GM23338 (cell line): ENCODE measurements at places on chromosomes 16 and 17. TPM values are rescaled to one million over a fixed set of nuclear protein-coding genes. Genes with fewer than 3 reads are reported as not detected.

Gene SOX15
- total RNA-seq, result 23.6 and 43.0 TPM in 2 replicates

Gene TSPAN10
- total RNA-seq, result 0.31 and 0.66 TPM in 2 replicates

Gene ABCA5
- 3.1 and 12.2 TPM in 2 replicates for total RNA-seq

Gene SLC2A4
- total RNA-seq, result 10.2 and 13.6 TPM in 2 replicates

Gene KRT33A
- total RNA-seq, result not detected in 2 replicates

Gene HID1
- 6.3 and 8.7 TPM in 2 replicates for total RNA-seq

Gene KRT32
- not detected in 2 replicates for total RNA-seq

DNA sequence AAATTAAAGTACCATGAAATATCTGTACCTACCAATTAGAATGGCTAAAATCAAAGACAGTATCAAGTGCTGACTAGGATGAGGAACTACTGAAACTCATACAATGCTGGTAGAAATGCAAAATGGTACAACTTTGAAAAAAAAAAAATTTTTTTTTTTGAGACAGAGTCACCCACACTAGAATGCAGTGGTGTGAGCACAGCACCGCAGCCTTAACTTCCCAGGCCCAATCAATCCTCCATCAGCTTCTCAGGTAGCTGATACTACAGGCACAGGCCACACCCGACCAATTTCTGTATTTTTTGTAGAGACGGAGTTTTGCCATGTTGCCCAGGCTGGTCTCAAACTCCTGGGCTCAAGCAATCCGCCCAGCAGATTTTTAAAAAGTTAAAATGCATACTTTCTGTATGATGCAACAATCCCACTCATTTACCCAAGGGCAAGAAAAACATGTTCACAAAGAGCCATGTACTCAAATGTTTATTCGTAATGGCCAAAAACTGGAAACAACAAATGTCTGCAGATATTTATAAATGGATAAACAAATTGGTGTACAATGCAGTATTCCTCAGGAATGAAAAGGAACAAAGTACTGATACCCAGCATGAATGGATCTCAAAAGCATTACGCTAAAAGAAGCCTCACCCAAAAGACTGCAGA is 8.7 kb downstream of the SMURF2 start:
- H3K4me1 ChIP-seq, result 0 out of 2 replicates have a peak, but pooled peaks cover 3% of the 10 kb centered on the region
- no peak overlapping the region for H3K4me3 ChIP-seq
- no peak for DNase-seq
- no peak overlapping the region for H3K27ac ChIP-seq
- H3K27me3 ChIP-seq, result no peaks in the 10 kb centered on the region

DNA sequence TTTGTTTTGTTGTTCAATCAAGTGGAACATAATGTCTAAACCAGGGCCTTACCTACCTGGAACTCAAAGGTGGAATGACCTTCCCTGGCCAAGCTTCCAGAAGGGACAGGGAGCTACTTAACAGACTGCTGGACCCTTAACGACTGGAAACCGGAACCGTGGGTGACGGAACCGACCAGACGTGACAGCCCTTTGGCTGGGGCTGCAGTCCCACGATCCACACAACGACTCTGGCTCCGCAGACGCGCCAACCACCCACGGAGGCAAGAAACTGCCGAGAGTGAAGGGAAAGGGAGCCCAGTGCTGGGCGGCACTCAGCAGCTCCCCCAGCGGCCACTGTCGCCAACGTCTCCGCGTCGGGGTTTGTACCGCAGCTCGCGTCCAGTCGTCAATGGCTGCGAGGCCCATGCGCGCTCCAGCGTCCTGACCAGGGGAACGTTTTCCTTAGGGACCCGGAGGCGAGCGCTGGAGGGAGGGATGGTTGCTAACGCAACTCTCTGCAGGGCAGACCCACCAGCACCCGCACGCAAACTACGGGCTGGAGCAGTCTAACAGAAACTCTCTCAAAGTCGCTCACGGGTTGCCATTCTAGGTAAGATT is 5.5 kb upstream of the KIF22 start:
- H3K27me3 ChIP-seq, result peaks cover 9% of the 10 kb centered on the region; the same call in 1 of the 2 replicates
- H3K27ac ChIP-seq, result no peak overlapping the region
- H3K36me3 ChIP-seq, result no peaks in the 10 kb centered on the region
- peak; percentile 97 for DNase-seq
- peak overlapping the region; percentile 51 for H3K4me3 ChIP-seq
- H3K4me1 ChIP-seq, result peaks cover 2% of the 10 kb centered on the region; the same call in 1 of the 2 replicates

GRCh38 chr16:31519759-31520431 is 7.8 kb upstream of the AHSP start:
- no peaks in the 10 kb centered on the region for H3K4me1 ChIP-seq
- H3K27me3 ChIP-seq, result no peaks in the 10 kb centered on the region
- no peaks in the 10 kb centered on the region; the same call in 1 of the 2 replicates for H3K36me3 ChIP-seq
- no peak overlapping the region for H3K4me3 ChIP-seq

DNA sequence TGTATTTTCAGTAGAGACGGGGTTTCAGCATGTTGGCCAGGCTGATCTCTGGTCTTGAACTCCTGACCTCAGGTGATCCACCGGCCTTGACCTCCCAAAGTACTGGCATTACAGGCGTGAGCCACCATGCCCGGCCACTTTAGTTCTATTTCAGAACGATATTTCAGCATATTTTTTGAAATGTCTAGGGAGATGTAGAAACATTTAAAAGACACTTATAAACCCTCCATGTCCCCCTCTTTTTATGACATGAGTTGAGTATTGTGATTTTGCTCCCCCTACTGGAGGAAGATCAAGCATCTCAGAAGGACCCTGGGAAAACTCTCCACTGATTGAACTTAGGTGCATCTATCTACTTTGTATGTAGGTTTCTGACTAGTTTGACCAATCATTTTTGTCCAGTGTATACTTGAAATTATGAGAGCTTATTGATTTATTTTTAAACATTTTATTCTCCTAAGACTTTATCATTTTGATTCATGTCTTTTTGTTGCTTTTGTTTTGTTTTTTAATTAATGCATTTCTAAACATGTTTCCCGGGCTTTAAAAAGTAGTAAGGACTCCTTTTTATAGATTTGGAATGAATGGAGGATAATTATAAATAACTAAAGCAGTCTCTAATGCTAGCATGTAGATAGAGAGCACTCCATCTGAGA is 105.1 kb downstream of the CHD9 start:
- H3K4me1 ChIP-seq, result no peaks in the 10 kb centered on the region
- H3K27me3 ChIP-seq, result no peaks in the 10 kb centered on the region
- H3K27ac ChIP-seq, result no peak overlapping the region
- peaks cover 4% of the 10 kb centered on the region; the same call in 1 of the 2 replicates for H3K36me3 ChIP-seq
- no peak overlapping the region for H3K4me3 ChIP-seq
- DNase-seq, result peak; percentile 79

- no peaks in the 10 kb centered on the region for H3K27me3 ChIP-seq
- no peaks in the 10 kb centered on the region for H3K36me3 ChIP-seq
- peaks cover 13% of the 10 kb centered on the region; the same call in 1 of the 2 replicates for H3K4me1 ChIP-seq
- H3K4me3 ChIP-seq, result no peak overlapping the region
Observed at GRCh38 chr17:77635176-77635575, 323.3 kb upstream of the TNRC6C start.

GRCh38 chr17:42674755-42675347 is 1.9 kb downstream of the PLEKHH3 start:
- no peak overlapping the region for H3K27ac ChIP-seq
- peaks cover 58% of the 10 kb centered on the region for H3K27me3 ChIP-seq
- peak overlapping the region; percentile 92 for H3K4me3 ChIP-seq
- no peaks in the 10 kb centered on the region; the same call in 1 of the 2 replicates for H3K36me3 ChIP-seq
- H3K4me1 ChIP-seq, result peaks cover 41% of the 10 kb centered on the region
- DNase-seq, result peak; percentile 83

DNA sequence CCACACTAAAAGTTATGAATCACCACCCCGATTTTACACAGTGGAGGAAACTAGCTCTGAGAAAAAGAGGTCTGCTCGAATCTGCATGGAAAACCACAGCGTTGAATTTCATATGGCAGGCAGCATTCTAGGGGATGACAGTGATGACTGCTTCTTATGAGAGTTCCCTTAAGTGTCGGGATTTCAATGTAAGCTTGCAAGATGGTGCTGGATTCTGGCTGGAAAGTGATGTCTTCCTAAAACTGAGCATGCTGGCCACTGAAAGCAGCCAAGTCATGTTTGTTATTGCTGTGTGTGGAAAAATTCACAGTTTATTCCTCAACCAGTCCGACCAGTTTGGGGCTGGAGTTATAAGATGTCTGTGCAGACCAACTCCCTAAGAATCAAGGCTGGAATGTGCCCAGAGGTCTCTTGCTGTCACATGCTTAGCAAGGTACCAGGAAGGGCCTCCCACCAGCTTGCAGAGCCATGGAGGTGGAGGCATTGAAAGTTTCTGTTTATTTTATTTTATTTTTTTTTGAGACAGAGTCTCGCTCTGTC is 37.2 kb upstream of the GAN start:
- no peaks in the 10 kb centered on the region for H3K36me3 ChIP-seq
- DNase-seq, result no peak
- no peaks in the 10 kb centered on the region for H3K27me3 ChIP-seq
- no peaks in the 10 kb centered on the region for H3K4me1 ChIP-seq

GRCh38 chr16:22217890-22218730 is 12.0 kb downstream of the EEF2K start:
- H3K4me1 ChIP-seq, result no peaks in the 10 kb centered on the region
- peak; percentile 41 for DNase-seq
- no peaks in the 10 kb centered on the region for H3K36me3 ChIP-seq
- no peak overlapping the region for H3K4me3 ChIP-seq

- DNase-seq, result no peak
- no peak overlapping the region for H3K27ac ChIP-seq
- no peaks in the 10 kb centered on the region for H3K36me3 ChIP-seq
- no peaks in the 10 kb centered on the region for H3K27me3 ChIP-seq
Observed at GRCh38 chr17:80422276-80422675, 7.3 kb downstream of the ENDOV start.

DNA sequence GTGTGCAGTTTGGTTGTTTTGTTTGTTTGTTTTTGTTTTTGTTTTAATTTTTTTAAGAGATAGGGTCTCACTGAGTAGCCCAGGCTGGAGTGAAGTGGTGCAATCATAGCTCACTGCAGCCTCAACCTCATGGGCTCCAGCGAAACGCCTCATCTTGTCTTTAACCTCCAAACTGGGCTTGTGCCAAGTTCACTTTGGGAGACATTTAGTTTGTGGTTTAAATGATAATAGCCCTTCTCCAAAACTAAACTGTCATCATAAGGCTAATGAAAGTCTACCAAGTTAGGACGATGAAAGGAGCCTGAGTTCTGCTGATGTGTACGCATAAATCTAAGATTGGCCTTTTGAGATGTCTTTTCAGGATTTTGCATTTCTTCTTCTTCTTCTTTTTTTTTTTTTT is 6.5 kb upstream of the CARD14 start:
- no peak for DNase-seq
- H3K4me3 ChIP-seq, result no peak overlapping the region
- peaks cover 27% of the 10 kb centered on the region for H3K4me1 ChIP-seq
- no peaks in the 10 kb centered on the region for H3K27me3 ChIP-seq

DNA sequence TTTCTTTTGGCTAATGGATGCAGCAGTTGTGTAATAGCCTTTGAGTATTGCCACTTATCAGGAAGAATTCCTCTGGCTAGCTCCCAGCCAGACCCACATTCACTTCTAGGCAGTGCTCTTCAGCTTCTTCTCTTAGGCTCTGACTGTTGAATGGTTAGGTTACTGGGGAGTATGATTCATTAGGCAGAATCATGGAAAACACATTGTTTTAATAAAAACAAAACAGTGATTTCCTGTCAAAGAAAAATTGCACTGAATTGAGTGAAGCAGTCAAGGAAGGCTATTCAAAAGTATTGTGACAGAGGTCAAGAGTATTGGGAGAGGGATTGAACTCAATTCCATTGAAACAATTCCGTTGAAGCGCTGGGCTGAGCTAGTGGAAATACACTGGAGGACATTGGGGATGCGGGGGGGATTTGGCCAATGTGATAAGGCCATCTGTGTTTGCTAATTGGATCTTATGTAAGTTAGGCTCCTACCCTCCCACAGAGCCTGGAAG is 68.0 kb downstream of the CNTNAP4 start:
- no peaks in the 10 kb centered on the region for H3K36me3 ChIP-seq
- H3K4me3 ChIP-seq, result no peak overlapping the region
- H3K4me1 ChIP-seq, result no peaks in the 10 kb centered on the region
- no peak for DNase-seq

DNA sequence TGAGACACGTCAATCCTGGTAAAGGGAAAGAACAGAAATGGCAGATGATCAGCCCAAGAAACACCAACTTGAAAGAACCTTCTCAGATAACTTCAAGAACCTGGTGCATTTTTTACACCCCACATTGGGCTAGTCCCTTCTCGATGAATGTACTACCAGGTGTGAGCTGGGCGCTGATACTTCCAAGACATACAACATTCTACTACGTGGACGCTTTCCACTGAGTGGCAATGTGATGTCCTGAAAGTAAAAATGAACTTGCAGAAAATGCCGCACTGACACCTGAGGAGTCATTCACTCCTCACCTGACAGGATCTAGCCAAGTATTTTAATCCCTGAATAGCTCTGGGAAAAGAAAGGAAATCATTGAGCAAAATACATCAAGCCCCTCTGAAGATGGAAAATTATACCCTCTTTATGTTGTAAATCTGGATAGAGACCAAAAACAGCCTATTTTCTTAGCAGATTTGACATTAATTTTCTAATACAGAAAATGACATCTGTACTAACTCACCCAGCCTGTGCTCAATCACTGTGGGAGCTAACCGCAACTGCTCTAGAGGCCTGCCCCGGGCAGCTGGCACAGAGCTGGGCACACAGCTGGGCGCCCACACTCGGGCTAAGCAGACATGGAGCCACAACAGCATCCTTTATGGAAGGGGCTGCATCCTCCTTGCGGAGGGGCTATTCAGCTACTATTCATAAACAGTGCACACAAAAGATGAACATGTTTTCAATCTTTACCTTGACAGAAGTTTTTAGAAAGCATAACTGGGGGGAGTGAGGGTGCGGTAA is 16.2 kb downstream of the SNN start:
- H3K36me3 ChIP-seq, result peaks cover 8% of the 10 kb centered on the region; the same call in 1 of the 2 replicates
- no peak for DNase-seq
- no peaks in the 10 kb centered on the region for H3K27me3 ChIP-seq
- no peak overlapping the region for H3K4me3 ChIP-seq

GRCh38 chr17:4858882-4859260 is 25.7 kb downstream of the MINK1 start:
- DNase-seq, result peak; percentile 40
- H3K27ac ChIP-seq, result peak overlapping the region; percentile 85
- peaks cover 53% of the 10 kb centered on the region for H3K4me1 ChIP-seq
- H3K27me3 ChIP-seq, result no peaks in the 10 kb centered on the region
- no peaks in the 10 kb centered on the region for H3K36me3 ChIP-seq

DNA sequence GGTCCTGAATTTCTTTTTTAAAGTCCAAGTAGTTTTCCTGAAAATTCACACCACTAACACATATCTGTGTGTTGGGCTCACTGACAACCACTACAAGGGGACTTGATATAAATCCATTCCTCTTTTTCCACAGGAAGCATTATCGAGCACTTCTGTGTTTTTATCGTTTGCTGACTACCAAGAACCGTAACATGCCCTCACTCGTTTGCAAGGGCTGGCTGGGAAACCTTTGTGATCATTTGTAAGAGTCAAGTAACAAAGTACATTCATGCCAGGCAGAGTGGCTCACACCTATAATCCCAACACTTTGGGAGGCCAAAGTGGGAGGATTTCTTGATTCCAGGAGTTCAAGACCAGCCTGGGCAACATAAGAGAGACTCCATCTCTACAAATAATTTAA is 62.1 kb downstream of the ZZEF1 start:
- no peaks in the 10 kb centered on the region for H3K4me1 ChIP-seq
- no peaks in the 10 kb centered on the region; the same call in 1 of the 2 replicates for H3K36me3 ChIP-seq
- DNase-seq, result no peak
- H3K27me3 ChIP-seq, result no peaks in the 10 kb centered on the region
- H3K27ac ChIP-seq, result no peak overlapping the region
- no peak overlapping the region for H3K4me3 ChIP-seq
